ENCODE measurements at places on chromosomes 2 and 18.
A peak's percentile ranks its signal among the peaks of the same experiment; 100 is the strongest.

- DNase-seq: no peak
Observed at GRCh38 chr2:218332288-218332687, 24.4 kb upstream of the CATIP start.

GRCh38 chr2:101892377-101892776 is 99.4 kb upstream of the IL1R2 start:
- no peak for DNase-seq

GRCh38 chr2:241154915-241155314 is 4.6 kb downstream of the PPP1R7 start:
- no peak for DNase-seq

GRCh38 chr2:10078704-10079265 is 1.4 kb downstream of the CYS1 start:
- DNase-seq: no peak

GRCh38 chr2:114488841-114489530 is 46.5 kb downstream of the DPP10 start:
- DNase-seq: no peak

DNA sequence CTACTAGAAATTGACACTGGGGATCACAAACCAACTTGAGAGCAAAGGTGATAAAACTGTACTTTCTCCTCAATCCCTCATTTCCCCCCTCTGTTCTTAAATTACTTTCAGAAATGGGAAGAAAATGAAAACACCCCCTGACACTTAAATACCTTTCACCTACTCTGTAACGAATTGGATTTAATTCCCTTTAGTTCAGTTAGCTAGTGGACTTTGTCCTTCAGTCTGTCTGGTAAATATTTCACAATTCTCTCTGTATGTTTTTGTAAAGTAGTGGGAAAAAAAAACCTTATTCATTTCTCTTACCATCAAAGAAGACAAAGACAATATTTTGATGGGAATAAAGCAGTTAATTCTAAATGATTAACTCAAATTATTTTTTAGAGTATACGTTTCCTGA is 85.7 kb downstream of the CDH2 start:
- DNase-seq: no peak

GRCh38 chr18:55396979-55397378 is 191.0 kb downstream of the TCF4 start:
- no peak for DNase-seq

- no peak for DNase-seq
Observed at GRCh38 chr2:190406805-190407204, 1.4 kb upstream of the MFSD6 start.

DNA sequence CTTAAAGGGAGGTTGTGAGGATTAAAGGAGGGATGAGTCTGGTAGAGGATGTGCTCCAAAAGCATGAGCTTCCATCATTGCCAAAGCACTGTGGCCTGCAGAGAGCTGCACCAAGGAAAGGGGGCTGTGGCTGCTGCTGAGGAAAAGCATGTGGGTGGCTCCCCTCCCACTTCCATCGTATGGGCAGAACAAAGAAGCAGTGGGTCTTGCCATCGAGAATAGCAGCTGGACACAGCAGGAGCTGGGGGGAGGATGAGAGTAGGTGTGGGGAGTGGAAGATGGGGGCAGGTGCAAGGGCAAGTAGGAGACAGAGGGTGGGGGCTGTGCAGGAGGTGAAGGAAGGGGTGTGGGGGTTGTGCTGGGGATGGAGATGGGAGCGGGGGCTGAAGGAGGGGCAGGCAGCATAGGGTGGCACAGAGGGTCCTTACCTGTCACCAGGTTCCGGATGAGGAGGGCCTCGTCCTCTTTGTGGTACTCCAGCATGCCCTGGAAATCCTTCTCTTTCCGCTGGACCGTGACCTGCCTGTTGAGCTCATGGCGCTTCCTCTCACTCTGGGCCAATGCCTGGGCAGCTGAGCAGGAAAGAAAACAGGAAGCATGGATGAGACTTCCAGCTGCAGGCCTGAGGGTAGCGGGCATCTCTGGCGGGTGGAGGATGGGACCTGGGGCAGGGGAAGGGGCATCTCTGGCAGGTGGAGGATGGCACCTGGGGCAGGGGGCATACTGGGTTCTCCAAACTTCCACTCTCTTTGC is 33.6 kb upstream of the ACAA2 start:
- DNase-seq: no peak

GRCh38 chr2:20447437-20448245 is 767 bp downstream of the RHOB start:
- DNase-seq: no peak

DNA sequence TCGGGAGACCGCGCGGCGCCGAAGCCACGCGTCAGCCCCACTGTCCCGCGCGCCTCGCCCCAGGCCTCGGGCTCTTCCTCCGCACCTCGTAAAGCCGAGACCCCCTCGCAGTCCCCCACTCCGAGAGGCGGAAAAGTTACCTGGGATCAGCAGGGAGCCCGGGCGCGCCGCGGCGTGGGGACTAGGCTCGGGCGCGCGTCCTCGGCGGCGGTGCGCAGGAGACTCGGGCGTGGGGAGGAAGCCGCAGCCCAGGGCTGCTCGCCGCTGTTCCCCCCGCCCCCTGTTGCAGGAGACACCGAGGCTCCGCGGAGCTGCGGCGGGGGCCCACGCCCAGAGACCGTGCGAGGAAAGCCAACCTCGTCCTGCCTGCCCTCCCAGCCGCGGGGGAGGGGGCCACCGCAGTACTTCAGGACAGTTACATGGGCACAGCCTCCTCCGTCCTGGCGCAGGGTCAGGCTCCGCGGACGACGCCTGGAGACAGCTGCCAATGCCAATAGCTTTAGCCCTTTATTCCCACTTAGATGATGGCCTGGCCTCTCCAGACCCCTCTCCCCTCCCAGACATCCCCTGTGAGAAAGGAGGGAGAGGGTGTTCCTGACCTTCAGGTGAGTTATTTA is at the start of gene EPB41L3:
EPB41L3 (minus strand) TSS at position 225 of the 617 bp plus-strand sequence. CDS start 54,814 bp downstream, outside the sequence.
- DNase-seq: no peak

DNA sequence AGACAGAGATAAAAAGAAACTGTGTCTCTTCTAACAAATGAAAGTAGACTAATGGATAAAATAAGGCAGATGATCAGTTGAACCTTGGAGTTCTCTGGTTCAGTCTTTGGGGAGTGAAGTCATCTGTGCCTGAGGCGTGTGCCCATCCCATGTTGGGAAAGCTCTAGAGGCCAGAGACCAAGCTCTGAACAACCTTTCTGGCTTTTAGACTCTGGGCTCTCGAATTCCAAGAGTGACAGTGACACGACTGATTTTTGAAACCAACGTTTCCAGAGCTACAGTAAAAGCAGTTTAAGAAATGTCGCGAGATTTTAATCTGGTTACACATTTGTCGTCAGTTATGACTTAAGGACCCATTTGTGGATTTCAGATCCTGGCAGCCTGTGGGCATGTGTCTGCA is 83.7 kb upstream of the APCDD1 start:
- DNase-seq: no peak

- peak; percentile 48 for DNase-seq
Observed at GRCh38 chr2:70069049-70069448, 18.2 kb upstream of the PCBP1 start.

- DNase-seq: no peak
Observed at GRCh38 chr2:187213798-187214197, 234.3 kb downstream of the CALCRL start.

GRCh38 chr18:73047688-73048087 is 179.9 kb upstream of the NETO1 start:
- no peak for DNase-seq

DNA sequence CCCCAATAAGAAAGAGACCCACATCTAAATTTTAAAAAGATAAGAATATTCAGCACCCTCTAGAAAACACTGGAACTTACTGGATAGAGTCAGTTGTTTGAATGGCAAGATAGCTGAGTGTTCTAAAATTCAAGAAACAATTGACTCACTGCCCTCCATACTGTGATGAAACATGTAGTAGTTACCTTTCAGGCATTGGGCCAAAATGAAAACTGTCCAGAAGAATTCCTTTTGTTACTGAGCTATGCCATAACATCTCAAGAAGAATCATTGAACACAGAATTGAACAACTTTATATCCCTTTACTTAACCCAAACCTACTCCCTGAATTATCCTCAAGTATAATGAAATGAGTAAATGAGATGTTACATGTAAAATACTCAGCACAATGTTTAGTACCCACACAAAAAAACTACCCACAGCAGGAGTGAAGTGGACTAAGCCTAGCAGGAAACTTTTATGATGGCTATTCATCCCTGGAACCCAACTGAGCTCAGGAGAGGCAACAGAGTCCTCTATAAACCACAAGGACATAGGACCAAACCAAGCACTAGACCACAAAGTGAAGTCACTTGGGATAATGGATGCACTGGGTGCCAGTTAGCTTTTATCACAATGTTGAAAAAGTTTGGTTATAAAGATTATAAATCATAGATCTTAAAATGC is 32.7 kb downstream of the RBM43 start:
- no peak for DNase-seq

DNA sequence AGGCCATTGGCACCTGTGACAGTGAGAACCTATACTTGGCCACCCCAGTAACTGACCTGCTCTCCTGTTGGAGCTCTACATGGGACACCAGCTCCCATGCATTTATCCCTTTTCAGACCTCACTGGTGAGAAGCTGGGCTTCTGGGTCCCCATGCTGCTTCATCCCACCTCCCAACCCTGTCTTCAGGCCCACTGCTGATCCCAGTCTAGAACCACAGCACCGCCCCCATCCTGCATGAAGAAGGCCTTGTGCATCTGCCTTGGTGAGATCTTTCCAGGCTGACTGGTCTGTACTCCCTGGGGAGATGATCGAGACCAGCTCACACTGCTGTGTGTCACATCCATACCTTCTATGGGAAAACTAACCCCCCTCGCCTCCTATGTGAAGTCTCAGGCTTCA is 22.7 kb downstream of the TTC32 start:
- DNase-seq: no peak

DNA sequence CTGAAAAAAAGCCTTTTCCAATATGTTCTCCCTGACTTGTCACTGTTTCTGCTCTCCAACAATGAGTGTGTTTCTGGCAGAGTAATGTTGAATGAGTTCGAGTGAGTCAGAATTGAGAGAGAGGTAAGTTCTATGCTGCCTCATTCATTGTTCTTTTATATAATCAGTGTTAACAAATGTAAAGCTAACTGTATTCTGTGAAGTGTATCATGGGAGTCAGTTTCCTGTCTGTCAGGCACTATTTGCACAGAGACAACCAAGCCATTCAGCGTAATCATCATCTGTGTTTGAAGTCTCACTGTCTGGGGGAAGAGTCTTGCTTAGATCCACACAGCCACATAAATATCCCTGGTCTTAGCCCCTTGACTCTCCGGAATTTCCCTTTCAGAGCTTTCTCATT is 22.0 kb upstream of the UPP2 start:
- no peak for DNase-seq

DNA sequence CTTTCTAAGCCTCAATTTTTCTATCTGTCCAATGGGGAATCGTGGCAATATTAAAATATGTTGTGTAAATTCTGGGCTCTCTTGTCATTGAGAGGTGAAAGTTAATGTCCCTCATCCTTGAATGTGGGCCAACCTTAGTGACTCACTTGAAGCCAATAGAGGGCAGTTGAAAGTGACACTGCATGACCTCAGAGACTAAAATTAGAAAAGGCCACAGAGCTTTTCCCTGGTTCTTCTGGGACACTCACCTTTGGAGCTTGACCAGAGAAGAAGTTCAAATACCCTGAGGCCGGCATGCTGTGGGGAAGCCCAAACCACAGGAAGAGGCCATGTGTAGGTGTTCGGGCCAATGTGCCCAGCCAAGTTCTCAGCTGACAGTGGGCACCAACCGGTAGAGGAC is 24.1 kb upstream of the SIX2 start:
- DNase-seq: no peak

- no peak for DNase-seq
Observed at GRCh38 chr2:241991299-241991698, 121.8 kb downstream of the RTP5 start.

GRCh38 chr2:39667104-39667885 is 1.6 kb downstream of the TMEM178A start:
- no peak for DNase-seq

DNA sequence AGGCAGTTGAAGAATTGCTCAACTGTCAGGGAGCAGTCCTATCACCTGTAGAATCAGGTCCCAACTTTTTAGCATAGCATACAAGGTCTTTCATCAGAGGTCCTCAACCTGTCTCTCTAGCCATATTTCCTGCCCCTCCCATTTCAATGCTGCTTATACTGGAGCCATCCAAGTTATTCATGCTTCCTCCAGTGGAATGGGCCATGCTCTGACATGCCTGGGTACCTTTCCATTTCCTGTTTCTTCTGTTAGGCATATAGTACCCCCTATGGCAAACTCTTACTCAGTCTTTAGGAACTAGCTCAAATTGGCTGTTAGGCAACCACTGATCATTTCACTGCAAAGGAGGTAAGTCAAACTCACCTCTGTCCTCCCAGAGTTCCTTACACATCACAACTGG is 51.0 kb upstream of the ABCA12 start:
- no peak for DNase-seq

DNA sequence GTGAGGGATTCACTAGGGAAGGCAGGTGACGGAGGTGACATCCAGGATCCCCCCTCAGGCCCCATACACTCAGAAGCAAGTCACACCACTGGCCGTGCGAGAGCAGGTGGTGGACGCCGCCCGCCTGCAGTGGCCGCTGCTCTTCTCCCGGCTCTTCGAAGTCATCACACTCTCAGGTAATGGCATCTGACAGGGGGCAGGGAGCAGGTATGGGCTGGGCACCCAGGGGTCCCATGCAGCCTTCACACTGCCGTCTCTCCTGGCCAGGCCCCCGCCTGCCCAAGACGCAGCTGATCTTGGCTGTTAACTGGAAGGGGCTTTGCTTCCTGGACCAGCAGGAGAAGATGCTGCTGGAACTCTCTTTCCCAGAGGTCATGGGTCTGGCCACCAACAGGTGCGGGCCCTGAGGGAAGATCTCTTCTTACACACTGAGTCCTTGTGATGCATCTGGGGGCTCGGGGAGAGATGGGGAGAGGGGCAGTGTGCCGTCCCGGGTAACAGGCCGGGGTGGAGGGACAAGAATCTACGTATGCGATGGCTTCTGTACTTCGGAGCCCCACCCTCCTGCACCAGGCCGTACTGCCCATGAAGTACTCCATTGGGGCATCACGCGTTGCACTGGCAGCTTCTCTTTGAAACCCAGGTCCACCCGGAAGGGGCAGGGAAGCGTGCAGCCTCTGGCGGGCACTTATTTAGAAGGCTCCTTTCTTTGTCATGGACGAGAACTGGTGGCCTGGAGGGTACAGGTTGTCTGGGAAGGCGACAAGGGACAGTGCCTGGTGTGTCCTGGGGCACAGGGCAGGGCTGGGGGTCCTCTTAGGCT is 18.8 kb upstream of the GPR17 start:
- no peak for DNase-seq

GRCh38 chr2:54274781-54275242 is 18.8 kb upstream of the TSPYL6 start:
- DNase-seq: no peak

DNA sequence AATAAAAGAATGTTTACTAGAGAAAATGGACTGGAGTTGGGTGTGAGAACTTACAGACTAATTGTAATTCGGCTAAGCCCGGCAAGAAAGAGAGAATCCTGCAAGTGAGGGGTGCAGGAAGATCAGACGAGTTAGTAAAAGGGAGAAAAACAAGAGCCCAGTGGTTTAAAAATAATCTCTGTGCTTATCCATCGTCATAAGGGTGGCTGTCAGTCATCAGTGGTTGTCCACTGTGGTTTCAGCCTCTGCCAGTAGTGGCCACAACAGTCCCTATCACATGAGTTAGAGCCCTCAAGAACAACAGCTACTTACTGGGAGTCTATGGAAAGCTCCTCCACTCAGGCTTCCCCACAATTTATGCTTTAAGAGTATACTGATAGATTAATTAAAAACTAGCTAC is 239.8 kb downstream of the SETBP1 start:
- no peak for DNase-seq

All from activated CD8-positive, alpha-beta memory T cell treated with anti-CD3 and anti-CD28 coated beads for 48 hours (primary cell).